ENCODE measurements at places on chromosomes 7 and 10.

GRCh38 chr10:61750943-61751471 lies 88.3 kb downstream of the CABCOCO1 start:
- DNase-seq, result peak; percentile 69

DNA sequence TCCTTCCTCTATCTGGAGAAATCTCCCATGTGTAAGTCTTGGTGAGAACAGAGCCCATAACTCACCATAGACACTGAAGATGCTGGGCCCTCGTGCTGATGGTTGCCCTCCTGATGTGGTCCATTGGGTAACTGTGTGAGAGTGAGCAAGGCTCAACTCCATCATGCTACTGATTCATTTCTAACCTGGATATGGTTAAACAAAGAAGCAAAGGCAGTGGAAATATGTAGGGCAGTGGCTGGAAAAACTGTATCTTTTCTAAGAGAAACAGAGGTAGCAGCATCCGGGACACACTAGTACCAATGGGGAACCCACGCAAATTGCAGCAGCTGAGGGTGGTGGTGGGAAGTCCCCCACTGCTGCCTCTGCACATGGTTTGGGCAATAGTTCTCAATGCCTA lies 221.7 kb downstream of the KLF6 start:
- no peak for DNase-seq

DNA sequence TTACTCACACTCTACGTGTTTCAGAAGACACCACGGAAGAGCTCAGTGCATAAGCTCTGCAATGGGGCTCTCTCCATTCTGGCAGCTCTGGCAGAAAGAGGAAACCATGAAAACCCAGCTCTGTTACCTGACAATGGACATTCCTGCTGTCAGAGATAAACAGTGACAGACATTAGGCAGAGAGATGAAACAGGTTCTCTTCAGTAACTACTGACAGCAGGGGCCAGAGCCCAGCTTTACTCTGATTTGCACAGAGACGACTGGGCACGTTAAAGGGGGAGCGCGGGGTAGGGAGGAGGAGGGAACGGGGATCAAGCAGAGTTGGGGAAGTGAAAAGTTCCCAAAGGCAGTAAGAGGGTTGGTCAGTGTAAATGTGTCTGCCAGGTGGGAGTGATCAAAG lies 206.1 kb downstream of the RAMP3 start:
- DNase-seq, result no peak

GRCh38 chr7:140342727-140343514 lies 55.4 kb downstream of the SLC37A3 start:
- DNase-seq, result peak; percentile 41

DNA sequence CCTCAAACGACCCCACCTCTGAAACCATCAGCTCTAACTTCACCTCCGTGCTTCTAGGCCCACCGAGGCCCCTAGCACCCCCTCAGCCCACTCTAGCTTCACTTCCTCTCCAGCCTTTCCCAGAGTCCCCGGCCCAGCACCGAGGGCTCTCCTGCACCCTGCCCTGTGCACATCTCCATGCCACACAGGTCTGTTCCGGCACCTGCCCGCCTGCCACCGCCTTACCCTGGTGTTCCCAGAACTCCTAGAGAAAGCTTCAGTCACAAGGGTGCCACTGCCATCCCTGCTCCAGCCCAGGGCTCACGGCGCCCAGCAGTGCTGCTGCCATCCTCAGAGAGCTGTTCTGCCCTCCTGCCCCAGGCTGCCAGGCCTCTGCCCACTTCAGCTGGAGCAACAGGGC lies 61.3 kb upstream of the INSIG1 start:
- DNase-seq, result no peak

- DNase-seq, result peak; percentile 86
Observed at GRCh38 chr7:11237742-11238141, 264.1 kb downstream of the PHF14 start.

DNA sequence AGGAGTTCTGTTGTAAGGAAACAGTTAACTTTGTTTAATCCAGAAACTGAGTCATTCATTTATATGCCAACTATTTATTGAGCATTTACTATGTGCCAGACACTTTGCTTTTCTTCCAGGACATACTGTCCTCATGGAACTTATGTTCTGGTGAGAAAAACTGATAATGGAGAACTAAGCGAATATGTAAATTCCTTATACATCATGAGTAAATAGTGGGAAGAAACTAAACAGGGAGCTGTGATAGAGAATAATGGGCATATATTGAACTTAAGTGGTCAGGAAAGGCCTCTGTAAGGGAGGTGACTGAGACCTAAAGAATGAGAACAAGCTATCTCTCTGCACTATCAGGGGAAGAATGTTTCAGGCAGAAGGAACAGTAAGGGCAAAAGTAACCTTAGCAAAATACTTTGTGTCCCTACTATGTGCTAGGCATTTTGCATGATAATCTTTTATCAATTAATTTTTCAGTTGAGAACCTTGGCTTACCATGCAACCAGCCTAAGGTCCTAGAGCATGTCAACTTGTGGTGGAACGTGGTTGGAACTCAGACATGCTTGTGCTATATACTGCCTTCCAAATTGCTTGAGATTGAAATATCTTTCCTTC lies 45.4 kb downstream of the ST7 start:
- no peak for DNase-seq

GRCh38 chr7:86025807-86026206 lies 617.9 kb upstream of the GRM3 start:
- no peak for DNase-seq

DNA sequence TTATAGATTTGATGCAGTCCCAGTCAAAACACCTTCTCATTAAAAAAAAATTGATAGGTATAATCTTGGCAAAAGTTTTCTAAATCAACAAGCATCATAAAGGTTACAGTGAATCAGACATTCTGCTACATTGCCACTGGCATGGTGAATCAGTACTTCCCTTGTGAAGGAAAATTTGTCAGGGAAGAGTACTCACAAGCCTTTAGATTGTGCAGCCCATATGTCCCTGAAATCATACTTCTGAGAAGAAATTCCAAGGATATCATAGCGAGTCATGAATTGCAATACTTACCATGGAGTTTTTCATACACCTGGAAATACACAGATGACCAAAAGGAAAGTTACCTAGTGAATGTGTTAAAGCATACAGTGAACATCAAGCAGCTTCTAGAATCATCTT lies 17.2 kb downstream of the VSTM2A start:
- DNase-seq, result no peak

DNA sequence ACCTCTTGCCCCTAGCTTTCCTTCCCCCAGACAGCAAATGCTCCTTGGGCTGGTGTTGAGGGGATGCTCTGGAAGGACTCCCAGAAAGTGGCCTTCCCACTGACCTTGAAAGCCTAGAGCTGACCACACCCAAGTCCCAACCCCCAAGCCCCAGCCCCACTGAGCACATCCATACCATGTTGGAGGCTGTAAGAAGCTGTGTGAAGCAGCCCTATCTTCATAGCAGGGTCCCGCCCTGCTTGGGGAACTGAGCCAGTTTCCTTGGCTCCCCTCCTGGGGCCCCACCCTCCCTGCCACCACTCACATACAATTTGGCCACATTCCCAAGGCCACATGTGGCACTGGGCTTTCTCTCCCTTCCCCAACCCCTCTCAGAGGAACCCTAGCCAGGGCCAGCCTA lies 72.3 kb upstream of the CACUL1 start:
- DNase-seq, result no peak

- no peak for DNase-seq
Observed at GRCh38 chr10:8365935-8366911, 311.7 kb downstream of the GATA3 start.

All from NCI-H69 (cell line).